Kidney glomerular epithelial cell (primary cell): ENCODE measurements at places on chromosomes 4 and X.

- DNase-seq = peak; percentile 48
Measured at GRCh38 chr4:46931981-46932380, 22.9 kb upstream of the COX7B2 start.

DNA sequence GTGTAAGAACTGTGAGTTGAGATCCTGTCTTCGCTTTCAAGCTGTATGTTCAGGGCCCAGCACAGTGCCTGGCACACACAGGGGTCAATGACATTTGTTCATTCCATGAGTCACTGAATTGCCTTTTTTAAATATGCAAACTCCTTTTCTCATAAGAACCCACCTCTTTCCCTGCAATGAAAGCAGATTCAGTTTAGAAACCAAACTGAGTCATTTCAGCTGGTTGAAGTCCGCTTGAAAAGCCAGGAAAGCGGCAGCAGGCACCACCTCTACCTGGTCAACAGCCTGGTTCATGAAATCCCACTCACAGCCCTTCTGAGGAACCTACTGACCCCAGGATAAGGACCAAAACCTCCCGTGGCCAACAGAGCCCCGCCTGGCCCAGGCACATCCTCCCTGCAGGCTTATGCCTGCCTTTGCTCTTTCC lies 4.5 kb upstream of the C1QTNF7 start:
- DNase-seq = no peak

GRCh38 chrX:22481436-22481835 lies 208.7 kb downstream of the CBLL2 start:
- no peak for DNase-seq

DNA sequence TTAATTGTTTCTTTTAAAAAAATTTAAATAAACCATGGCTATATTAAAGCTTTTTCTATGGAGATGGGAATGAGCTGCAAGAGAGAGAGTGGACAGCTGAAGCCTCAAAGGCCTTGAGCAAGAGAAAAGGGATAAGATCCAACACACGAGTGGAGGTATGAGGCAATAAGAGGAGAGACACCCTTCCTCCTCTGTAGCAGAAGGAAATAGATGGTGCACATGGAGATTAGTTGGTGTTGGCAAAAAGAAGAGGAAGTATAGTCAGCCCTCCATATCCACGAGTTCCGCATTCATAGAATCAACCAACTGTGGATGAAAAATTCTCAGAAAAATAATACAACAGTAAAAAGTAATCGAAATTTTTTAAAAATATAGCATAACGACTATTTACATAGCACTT lies 3.2 kb downstream of the CXorf38 start:
- peak; percentile 7 for DNase-seq

GRCh38 chrX:102892103-102892502 lies 45.0 kb upstream of the RAB40AL start:
- DNase-seq = no peak

- DNase-seq = no peak
Measured at GRCh38 chr4:38785901-38786402, 3.2 kb upstream of the TLR10 start.

DNA sequence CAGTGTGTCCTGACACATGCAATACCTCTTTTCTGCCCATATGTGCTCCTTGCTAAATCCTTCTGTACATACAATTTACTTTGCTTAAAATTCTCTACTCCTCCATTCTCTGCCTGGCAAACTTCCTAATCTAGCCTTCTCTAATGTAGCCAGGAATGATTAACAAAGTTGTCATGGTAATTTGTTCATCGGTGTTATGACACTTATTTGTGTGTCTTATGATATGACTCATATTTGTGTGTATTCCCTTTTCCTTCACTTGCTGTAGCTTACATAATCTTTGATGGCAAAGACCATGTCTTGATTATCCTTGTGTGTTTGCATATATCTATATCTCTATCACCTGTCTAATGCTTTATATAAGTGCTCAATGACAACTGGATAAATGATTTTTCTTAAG lies 133.3 kb downstream of the COL25A1 start:
- DNase-seq = no peak

- no peak for DNase-seq
Measured at GRCh38 chr4:139245590-139245989, 34.4 kb downstream of the MGARP start.

GRCh38 chrX:133415276-133416105 lies at the start of gene GPC4:
GPC4 (minus strand) TSS chrX:133415489; CDS start chrX:133414965, 524 bp downstream.
- peak; percentile 39 for DNase-seq

DNA sequence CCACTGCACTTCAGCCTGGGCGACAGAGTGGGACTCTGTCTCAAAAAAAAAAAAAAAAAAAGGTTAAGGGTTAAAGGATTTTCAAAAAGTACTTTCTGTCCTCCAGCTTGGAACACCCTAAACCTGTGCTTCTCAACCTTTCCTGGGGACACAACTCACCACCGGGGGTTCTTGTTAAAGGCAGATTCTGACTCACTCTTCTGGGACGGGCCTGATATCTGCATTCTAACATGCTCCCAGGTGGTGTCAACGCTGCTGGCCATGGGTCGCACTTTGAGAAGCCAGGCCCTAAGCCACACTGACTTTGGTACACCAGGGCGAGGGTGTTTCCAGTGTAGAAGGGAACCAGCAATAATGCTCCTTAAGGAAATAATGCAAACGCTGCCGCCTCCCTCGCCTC lies 46.1 kb downstream of the AFAP1 start:
- no peak for DNase-seq

- DNase-seq = no peak
Measured at GRCh38 chr4:40399578-40399977, 64.4 kb downstream of the CHRNA9 start.

DNA sequence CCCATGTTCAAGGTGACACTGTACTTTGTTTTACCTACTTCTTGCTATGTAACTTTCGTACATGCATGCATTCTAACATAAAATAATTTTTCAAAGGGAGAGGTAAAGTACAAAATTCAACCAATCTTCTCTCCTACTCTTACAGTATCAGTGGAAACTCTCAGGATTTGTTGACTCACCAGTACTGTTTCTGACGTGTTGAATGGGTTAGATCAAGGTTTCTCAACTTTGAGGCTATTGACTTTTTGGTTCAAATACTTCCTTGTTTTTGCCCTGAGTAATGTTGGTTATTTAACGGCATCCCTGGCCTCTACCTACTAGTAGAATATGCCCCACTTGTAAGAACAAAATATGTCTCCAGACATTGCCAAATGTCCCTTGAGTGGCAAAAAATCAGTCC lies 94.6 kb upstream of the SMAD1 start:
- no peak for DNase-seq

GRCh38 chr4:104421566-104421965 lies 73.1 kb downstream of the CXXC4 start:
- DNase-seq = no peak

DNA sequence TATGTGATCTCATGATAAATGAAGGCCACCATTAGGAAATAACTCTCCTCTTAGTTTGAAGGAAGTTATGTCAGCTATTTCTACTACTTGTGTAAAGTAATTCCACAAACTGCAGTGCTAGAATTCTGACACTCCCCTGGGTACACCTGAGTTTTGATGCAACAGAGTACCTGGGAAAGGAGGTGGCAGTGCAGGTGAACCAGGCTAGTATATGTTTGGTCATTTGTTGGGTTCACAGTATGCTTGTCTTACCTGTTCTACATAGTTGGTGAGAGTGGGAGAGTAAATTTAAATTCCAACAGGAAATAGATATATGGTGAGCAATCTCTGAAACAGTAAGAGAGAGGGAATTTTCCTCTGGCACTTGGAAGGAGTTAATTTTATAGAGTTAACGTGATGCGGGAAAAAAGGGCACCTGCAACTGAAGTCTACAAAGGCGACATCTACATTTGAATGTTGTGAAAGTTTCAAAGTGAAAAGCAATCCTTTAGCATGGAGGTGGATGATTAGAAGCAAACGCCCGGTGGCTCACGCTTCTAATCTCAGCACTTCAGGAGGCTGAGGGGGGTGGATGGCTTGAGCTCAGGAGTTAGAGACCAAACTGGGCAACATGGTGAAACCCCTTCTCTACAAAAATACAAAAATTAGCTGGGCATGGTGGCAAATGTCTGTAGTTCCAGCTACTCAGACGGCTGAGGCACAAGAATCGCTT lies 8.3 kb upstream of the SLC10A6 start:
- no peak for DNase-seq

DNA sequence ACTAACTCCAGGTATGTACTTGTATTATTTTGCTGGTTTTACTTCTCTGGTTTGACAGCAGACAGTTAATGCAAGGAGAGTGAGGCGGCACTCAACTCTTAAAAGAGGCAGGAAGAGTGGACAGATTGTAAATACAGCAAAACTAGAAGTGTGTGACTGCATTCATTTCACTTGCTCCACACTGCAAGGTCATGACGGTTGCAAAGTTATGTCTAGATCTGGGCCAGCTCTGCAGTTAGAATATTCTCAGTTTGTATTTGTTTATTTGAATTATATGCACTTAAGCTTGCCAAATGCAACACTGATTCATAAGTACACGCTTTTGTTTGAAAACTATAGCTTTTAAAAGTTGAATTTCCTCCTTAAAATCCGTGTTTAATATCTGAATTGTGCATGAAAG lies 148.9 kb downstream of the STIM2 start:
- no peak for DNase-seq

- DNase-seq = no peak
Measured at GRCh38 chrX:29478336-29479069, 736.9 kb upstream of the MAGEB2 start.

DNA sequence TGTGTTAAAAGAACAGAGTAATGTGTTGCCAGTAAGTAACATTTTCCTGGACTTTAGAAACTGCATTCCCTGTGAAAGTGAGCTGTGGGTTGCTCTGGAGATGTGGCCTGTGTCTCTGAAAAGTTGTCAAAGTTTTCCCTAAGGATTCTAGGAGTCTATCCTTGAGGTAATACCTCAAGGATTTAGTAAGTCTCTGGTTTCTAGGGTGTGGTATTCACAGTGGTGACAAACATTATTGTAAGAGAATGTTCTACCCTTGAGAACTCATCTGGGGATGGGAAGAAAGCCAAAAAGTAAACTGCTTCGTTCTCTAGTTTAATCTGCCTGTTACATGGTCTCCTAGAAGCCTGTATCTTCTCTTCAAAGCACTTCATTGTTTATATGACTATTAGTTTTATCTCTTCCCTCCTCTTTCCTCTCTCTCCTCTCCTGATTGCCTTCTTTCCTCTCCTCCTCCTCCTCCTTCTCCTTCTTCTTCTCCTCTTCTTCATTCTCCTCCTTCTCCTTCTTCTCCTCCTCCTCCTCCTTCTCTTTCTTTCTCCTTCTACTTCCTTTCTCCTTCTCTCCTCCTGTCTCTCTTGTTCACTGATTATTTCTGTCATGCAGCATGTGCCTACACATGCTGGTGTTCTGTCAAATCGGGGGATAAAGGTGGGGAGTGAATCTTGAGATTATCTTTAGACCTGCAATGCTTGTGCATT lies 321.3 kb downstream of the PTTG2 start:
- no peak for DNase-seq
